ENCODE measurements at places on chromosomes 2 and 18. TPM values are rescaled to one million over a fixed set of nuclear protein-coding genes. Genes with fewer than 3 reads are reported as not detected.
A peak's percentile ranks its signal among the peaks of the same experiment; 100 is the strongest.

GRCh38 chr2:69717186-69717585 lies 24.7 kb upstream of the ANXA4 start:
- H3K27ac ChIP-seq, result no peak overlapping the region
- no peaks in the 10 kb centered on the region for H3K36me3 ChIP-seq
- H3K4me1 ChIP-seq, result no peaks in the 10 kb centered on the region
- no peaks in the 10 kb centered on the region for H3K27me3 ChIP-seq
- no peak for DNase-seq
- H3K4me3 ChIP-seq, result no peak overlapping the region

- no peaks in the 10 kb centered on the region for H3K36me3 ChIP-seq
- no peak for DNase-seq
- no peaks in the 10 kb centered on the region for H3K27me3 ChIP-seq
- H3K27ac ChIP-seq, result no peak overlapping the region
- no peak overlapping the region for H3K4me3 ChIP-seq
Measured at GRCh38 chr2:106843910-106844250, 42.1 kb downstream of the ST6GAL2 start.

The LRRTM1 gene
- not detected for total RNA-seq

DNA sequence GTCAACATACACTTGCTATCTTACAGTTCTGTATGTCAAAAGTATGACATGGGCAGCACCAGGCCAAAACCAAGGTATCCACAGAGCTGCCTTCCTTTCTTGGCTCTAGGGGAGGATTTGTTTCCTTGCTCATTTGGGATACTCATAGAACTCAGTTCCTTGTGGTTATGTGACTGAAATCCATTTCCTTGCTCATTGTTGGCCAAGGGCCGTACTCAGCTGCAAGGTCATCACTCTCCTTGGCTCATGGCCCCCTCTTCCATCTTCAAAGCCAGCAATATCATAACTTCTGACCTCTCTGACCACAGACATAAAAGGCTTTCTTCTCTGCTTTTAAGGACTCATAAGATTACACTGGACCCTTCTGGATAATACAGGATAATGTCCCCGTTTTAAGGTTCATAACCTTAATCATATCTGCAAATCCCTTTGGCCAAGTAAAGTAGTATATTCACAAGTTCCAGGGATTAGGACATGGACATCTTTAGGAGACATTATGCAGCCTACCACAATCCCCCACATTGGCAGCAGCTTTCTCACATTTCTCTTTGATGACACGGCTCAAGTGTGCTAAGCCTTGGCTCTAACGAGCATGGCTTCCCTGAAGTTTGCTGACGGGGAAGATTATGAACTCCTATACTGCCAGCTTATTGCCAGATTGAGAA lies 20.9 kb downstream of the TMEM237 start:
- H3K36me3 ChIP-seq, result no peaks in the 10 kb centered on the region
- no peak overlapping the region for H3K4me3 ChIP-seq
- no peaks in the 10 kb centered on the region for H3K4me1 ChIP-seq

The COBLL1 gene
- 66.7 TPM for total RNA-seq

DNA sequence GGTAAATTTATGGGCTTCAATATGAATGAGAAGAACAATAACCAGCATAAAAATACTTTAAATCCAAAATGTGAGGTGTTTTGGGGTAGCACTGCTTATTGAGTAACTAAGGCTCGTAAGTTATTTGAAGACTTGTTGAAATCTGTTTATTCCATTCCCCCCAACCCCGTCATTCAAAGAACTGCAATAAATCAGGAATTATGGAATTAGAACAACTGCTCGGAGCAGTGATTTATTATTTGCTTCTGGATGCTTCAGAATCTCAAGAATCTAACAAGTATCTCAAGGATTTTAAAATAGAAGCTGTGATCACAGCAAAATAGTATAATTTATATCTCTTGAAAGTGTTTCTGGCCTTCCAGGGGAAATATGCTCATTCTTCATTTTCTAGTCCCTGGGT lies 86.8 kb downstream of the EML6 start:
- no peak overlapping the region for H3K27ac ChIP-seq
- H3K4me3 ChIP-seq, result no peak overlapping the region
- no peaks in the 10 kb centered on the region for H3K4me1 ChIP-seq
- DNase-seq, result no peak
- no peaks in the 10 kb centered on the region for H3K27me3 ChIP-seq
- H3K36me3 ChIP-seq, result no peaks in the 10 kb centered on the region

- H3K27me3 ChIP-seq, result no peaks in the 10 kb centered on the region
- H3K27ac ChIP-seq, result no peak overlapping the region
- no peak overlapping the region for H3K4me3 ChIP-seq
- H3K36me3 ChIP-seq, result no peaks in the 10 kb centered on the region
- H3K4me1 ChIP-seq, result no peaks in the 10 kb centered on the region
Measured at GRCh38 chr2:7448578-7449264, 531.5 kb downstream of the RNF144A start.

- H3K36me3 ChIP-seq, result peaks cover 22% of the 10 kb centered on the region
- no peaks in the 10 kb centered on the region for H3K27me3 ChIP-seq
- H3K27ac ChIP-seq, result no peak overlapping the region
- no peaks in the 10 kb centered on the region for H3K4me1 ChIP-seq
- DNase-seq, result peak; percentile 51
- H3K4me3 ChIP-seq, result no peak overlapping the region
Measured at GRCh38 chr18:36179562-36180355, 7.5 kb upstream of the MOCOS start.

DNA sequence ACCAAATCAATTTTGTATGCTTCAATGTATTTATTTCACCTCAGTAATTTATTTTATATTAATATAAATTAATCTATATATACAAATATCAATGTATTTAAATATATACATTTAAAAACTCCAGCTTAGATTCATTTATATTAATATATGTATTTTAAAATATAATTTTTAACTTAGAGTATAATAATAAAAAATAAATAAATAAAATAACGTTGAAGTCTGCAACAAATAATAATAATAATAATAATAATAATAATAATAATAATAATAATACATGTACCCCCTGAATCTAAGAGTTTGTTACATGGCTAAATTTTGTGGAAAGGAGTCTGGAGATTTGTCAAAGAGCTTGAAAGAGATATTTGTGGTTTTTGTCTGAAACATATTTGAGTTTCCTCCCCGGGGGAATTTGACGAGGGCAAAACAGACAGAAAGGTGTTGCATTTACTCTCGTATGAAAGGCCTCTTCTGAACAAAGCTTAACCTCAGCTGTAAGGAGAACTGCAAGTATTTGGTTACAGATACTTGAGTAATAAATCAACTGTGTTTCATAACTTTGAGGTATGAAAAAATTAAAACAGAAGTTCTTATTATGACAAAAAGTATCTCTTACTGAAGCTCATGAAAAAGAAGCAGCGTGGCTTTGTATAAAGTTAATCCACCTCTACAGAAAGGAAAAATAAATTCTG lies 93.4 kb downstream of the CDH19 start:
- no peak overlapping the region for H3K27ac ChIP-seq
- H3K36me3 ChIP-seq, result no peaks in the 10 kb centered on the region
- no peaks in the 10 kb centered on the region for H3K27me3 ChIP-seq
- H3K4me1 ChIP-seq, result no peaks in the 10 kb centered on the region
- DNase-seq, result no peak

GRCh38 chr2:95760806-95761525 lies 169.2 kb downstream of the TRIM43 start:
- no peak overlapping the region for H3K27ac ChIP-seq
- DNase-seq, result no peak
- no peaks in the 10 kb centered on the region for H3K36me3 ChIP-seq
- no peaks in the 10 kb centered on the region for H3K4me1 ChIP-seq
- H3K27me3 ChIP-seq, result no peaks in the 10 kb centered on the region
- no peak overlapping the region for H3K4me3 ChIP-seq

- H3K27ac ChIP-seq, result no peak overlapping the region
- no peaks in the 10 kb centered on the region for H3K4me1 ChIP-seq
- no peak for DNase-seq
Measured at GRCh38 chr18:61337527-61337926, 4.3 kb downstream of the CDH20 start.

The ZNF24 gene
- 28.7 TPM for total RNA-seq

DNA sequence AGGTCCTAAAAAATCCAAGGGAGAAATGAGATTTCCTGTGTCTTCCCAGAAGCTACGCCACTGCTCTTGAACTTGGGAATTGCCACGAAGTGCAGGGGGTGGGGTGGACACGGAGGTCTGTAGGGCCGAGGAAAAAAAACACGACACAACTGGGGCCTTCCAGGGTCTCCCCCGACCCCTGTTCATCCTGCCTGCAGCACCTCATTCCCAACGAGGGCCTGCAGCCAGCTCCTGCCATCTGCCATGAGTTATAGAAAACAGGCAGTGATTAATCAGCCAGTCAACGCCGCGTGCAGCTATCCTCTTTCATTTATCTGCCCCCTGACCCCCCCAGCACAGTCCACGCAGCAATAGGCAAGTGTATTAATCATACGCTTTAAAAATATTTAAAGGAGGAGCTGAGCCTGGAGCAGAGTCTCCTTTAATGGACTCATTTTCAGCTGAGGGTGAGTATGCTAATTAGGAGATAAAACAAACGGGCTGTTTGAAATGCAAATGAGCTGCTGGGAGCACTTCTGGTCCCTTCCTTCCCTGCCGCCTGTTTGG lies 209.9 kb downstream of the TFCP2L1 start:
- H3K27me3 ChIP-seq, result no peaks in the 10 kb centered on the region
- no peak overlapping the region for H3K4me3 ChIP-seq
- H3K27ac ChIP-seq, result no peak overlapping the region
- DNase-seq, result no peak
- no peaks in the 10 kb centered on the region for H3K36me3 ChIP-seq
